ENCODE measurements at places on chromosomes 12 and 14.

GRCh38 chr14:23013054-23013748, 3.3 kb upstream of the C14orf93 start:
- no peak for DNase-seq

GRCh38 chr12:125136702-125137101, 71.5 kb downstream of the AACS start:
- no peak for DNase-seq

- no peak for DNase-seq
Measured at GRCh38 chr14:90743425-90743824, 72.8 kb downstream of the TTC7B start.

DNA sequence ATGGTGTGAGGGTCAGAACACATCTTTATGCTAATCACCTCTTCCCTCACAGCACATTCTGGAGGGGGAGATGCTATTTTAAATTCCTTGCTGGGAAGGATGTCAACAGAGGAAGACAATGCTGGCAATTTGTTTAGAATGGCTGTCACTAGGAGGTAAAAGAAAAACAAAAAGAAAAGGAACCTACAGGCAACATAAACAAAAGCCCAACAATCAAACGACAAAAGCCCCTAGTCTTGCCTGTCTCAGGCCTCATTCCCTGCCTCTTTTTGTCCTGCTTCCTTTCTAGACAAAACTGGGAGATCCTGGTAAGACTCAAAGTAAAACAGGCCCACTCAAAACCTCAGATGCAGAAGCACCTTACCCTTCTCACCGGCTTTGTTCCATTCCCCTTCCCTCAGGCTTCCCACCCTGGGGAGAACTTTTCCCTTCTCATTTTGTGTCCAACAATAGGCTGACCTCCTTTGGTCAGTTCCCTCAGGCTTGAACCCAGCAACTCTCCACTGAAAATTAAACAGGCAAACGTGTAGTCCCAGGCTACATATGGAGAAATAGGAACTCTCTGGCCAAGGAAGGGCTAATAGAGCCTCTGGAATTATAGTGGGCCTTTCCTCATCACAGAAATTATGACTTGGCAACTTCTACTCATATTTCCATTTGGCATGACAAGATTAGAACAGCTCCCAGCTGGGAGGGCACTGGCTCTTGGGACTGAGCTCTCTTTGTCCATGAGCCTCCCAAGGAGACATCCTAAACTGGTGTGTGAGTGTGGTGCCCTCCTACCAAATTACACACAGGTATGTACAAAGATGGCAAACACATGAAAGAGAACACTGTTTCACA, 193.0 kb downstream of the MON2 start:
- no peak for DNase-seq

- DNase-seq = no peak
Measured at GRCh38 chr12:26576266-26576665, 256.7 kb downstream of the ITPR2 start.

- no peak for DNase-seq
Measured at GRCh38 chr12:67096533-67097318, 172.4 kb upstream of the CAND1 start.

GRCh38 chr12:108712165-108712924, 19.0 kb downstream of the CORO1C start:
- no peak for DNase-seq

DNA sequence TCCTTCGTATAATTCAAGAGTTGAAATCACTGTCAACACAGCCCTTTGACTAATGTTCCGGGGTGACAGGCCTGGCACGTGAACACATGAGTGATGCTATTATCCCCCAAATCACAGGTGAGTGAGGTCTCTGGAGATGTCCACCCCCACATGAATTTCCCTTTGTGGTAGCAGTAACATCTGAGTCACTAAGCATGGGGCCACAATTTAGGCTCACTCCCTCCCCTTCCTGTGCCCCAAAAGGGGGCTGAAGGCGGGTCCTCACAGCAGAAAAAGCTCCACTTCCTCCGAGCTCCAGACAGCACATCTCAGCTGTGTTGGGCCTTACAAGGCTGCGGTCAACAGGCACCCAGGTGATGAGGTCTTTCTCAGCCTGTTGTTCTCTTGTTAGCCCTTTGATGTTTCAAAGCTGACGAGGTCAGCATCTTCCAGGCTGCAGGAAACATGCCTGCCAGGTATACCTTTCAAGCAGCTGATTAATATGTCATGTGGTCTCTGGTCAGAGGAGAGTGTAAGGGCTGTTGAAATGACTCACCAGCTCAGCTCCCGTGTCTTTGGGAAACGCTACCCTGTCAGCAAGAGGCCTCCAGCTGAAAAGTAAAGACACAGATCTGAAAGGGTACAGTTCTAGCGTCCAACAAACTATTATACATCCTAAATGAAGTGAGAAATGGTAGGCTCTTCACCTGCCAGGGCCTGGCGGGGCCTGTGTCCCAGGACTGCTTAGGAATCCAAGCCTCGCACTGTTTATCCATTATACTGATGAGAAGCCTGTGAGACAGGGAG, 107.3 kb downstream of the ZFP36L1 start:
- peak; percentile 60 for DNase-seq
